Epithelial cell of proximal tubule (primary cell): ENCODE measurements at places on chromosomes 3 and 15. TPM values are rescaled to one million over a fixed set of nuclear protein-coding genes. Genes with fewer than 3 reads are reported as not detected.

GRCh38 chr15:85759376-85759775, 35.3 kb downstream of the KLHL25 start:
- DNase-seq: no peak

GRCh38 chr3:33424606-33425452, 15.4 kb downstream of the UBP1 start:
- DNase-seq: no peak

GRCh38 chr3:193824365-193824764, 231.4 kb downstream of the OPA1 start:
- DNase-seq: no peak

DNA sequence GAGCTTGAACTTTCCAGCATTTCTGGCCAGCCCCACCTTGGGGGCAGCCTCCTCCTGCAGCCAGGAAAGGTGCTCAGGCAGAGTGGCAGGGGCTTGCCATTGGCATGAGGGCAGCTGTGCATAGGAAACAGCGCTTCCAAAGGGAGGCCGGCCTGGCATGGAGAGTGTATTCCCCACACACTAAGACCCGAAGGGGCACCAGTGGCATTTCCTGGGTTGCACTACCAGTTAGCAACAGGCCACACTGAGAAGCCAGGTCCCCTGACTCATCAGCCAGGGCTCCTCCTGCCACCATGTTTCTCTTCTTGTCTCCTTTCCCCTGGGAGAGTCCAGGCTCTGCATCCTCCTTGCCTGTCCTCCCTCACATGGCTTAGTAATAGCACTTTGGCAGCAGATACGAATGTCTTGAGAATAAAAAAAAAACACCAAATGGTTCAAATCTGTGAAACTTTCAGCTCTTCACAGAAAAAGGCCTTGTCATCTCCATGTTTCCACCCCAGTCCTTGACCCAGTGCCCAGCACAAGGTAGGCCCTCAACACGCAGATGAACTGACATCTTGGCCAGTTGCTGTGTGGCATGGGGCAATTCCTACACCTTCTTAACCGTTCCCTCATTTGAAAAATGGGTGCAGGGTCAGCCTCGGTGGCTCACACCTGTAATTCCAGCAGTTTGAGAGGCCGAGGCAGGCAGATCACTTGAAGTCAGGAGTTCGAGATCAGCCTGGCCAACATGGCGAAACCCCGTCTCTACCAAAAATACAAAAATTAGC, 180.4 kb downstream of the SMAD6 start:
- DNase-seq: no peak

GRCh38 chr15:82549199-82549665, 9.0 kb upstream of the RPS17 start:
- DNase-seq: no peak

GRCh38 chr15:76987896-76988860, 6.7 kb upstream of the PSTPIP1 start:
- no peak for DNase-seq

Gene CCR9
- 0.17 TPM in 1 of 2 replicates, not detected in the other for total RNA-seq

Gene DGKG
- 0.14 and 1.0 TPM in 2 replicates for total RNA-seq
